NCI-H1694 (cell line): ENCODE measurements at places on chromosomes 4 and X.

GRCh38 chr4:93828995-93829819 lies 654 bp downstream of the ATOH1 start:
- no peak for DNase-seq

DNA sequence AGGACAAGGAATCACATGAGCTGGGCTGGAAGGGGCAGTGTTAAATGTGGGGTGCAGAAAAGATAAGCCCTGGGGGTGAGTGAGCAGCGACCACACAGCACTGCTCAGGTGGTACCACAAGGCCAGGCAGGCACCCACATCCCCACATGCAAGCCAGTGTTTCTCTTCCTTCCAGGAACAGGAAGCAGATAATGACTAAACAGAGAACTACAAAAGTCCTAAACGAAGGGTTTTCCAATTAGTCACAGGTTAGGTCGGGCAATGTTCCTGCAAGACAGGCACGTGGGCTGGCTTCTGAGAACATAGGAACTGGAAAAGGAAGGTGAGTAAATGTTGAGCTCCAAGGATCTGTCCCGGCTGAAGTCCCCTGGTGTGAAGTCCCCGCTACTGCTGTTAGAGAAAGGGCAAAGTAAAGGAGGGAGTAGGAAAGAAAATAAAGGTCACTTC lies 19.5 kb downstream of the RELL1 start:
- DNase-seq, result no peak

GRCh38 chr4:41257257-41257901 lies 651 bp downstream of the UCHL1 start:
- peak; percentile 25 for DNase-seq

- no peak for DNase-seq
Observed at GRCh38 chr4:54958236-54958635, 167.2 kb downstream of the KDR start.

GRCh38 chrX:71650333-71650969 lies 16.9 kb upstream of the LOC101059915 start:
- DNase-seq, result no peak

DNA sequence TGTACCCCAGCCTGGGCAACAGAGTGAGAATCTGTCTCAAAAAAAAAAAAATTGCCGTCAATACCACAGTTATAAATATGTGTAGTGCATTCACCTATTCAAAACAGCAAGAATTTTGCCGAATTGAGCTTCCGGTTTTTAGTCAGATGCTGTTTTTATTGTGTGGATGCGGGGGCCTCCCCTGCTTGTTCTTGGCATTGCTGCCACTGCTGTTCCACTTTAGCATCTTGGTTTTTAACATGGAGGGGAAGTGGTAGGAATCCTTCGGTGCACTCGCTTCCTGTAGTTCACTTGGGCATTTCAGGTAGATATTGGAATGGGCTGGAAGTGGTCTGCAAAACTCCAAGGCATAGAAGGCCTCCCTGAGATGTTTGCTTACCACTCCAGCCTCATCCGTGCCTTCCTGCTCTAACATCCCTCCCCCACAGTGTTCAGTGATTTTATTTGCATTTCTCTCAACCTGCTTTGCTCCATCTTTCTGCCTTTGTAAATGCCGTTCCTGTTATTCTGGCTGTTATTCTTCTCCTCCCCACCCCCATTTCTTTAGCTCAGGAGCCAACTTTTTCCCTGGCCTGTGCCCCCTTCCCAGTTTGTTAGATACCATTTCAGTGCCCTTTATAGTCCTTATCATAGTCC lies 25.5 kb downstream of the MOB1B start:
- no peak for DNase-seq

DNA sequence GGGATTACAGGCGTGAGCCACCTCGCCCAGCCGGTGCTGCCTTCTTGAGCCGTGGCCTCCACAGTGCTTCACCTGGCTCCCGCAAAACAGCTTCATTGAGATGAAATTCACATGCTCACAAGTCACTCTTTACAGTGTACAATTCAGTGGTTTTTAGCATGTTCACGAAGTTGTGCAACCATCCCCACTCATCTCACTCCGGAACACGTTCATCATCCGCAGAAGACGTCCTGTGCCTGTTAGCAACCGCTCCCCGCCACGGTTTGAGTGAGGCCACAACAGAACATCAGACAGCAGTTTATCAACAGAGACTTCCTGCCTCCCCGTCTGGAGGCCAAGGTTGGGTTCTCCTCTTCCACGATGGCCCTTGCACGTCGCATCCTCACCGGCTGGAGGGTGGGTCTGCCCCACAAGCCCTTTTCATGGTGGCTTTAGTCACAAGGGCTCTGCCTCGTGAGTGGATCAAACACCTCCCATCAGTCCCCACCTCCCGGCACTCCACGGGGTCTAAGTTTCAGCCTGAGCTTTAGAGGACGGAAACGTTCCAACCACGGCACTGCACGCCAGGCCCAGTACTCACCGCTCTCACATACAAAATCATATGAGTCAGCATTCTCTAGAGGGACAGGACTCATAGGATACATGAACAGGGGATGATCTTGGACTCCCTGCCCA lies 29.6 kb upstream of the SPON2 start:
- DNase-seq, result no peak

DNA sequence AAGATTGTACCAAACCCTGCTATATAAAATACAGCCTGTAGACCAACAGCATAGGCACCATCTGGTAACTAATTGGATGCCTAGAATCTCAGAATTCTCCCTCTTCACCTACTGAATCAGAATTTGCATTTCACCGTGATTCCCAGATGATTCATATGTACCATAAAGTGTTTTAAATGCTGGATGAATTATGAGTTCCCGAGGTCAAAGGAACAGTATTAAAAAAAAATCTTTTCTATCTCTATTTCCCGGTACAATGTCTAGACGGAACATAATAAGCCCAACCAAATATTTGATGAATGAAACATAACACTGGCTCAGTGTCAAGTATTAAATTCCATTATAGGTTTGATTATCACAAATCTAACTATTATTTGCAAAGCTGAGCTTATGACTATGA lies 280.0 kb downstream of the ANKRD50 start:
- DNase-seq, result no peak

DNA sequence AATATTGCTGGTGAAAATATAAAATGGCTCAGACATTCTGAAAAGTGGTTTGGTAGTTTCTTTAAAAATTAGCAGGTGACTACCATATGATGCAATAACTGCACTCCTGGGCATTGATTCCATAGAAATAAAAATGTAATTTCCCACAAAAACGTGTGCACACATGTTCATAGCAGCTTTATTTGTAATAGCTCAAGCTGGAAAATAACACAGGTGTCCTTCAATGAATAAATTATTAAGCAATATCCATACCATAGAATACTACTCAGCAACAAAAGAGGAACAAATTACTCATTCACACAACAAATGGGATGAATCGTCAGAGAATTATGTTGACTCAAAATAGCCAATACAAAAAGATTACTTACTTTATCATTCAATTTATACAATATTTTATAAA lies 893.7 kb upstream of the SLIT2 start:
- DNase-seq, result no peak

GRCh38 chr4:7075962-7076695 lies 8.3 kb upstream of the GRPEL1 start:
- no peak for DNase-seq

DNA sequence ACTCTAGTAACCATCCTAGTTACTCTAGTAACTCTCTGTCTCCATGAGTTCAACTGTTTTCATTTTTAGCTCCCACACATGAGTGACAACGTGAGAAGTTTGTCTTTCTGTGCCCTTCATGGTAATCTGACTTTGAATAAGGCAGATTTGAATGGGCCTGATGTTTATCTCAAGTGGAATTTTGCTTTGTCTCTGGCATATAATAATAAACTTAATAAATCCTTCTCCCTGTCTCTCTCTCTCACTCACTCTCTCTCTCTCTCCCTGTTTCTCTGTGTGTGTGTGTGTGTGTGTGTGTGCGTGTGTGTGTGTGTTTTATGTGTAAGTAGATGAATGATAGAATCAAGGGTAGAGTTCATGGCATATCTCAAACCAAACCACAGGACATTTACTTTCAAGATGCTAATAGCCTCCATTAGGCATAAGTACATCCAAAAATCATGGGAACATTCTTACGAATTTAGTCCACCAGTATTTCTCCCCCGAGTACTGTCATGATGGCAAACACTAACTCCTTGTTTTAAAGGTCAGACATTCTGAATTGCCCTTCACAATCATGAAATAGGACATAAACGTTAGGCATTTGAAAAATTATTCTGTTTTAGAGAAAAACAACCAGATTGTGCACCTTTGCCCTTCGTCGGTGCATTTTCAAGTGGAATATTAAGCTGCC lies 193.1 kb downstream of the SPATA18 start:
- DNase-seq, result no peak

GRCh38 chr4:152684587-152684986 lies 4.8 kb upstream of the TMEM154 start:
- DNase-seq, result no peak

GRCh38 chr4:94352163-94352562 lies 9.5 kb upstream of the HPGDS start:
- DNase-seq, result no peak

DNA sequence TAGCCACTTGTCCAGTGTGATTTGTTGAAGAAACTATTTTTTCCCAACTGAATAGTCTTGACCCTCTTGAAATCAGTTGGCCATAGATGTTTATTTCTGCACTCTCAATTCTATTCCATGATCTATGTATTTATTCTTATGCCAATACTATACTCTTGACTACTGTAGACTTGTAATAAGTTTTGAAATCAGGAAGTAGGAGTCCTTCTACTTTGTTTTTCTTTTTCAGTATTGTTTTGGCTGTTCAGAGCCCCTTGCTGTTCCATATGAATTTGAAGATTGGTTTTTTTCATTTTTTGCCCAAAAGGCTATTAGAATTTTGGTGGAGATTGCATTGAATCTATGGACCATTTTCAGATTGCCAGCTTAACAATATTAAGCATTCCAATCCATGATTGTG lies 10.2 kb downstream of the SAP30 start:
- no peak for DNase-seq

GRCh38 chr4:76310683-76311082 lies 4.2 kb downstream of the STBD1 start:
- DNase-seq, result no peak

DNA sequence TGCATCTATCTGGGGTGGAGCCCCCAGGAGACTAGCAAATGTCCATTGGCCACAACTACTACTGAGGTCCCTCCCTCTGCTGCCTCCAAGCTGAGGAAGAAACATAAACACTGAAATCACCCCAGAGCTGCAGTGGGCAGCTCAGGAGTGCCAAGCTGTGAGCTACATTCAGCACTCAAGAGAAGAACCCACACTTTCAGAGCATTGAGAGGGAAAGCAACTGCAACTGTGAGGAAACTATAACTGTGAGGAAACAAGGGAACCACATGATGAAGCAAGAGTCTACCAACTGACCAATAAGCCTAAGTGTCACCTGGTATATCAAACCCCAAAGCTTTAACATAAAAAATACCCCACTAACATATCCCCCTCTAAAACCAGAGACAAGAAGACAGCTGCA lies 373.5 kb upstream of the TACR3 start:
- DNase-seq, result no peak

DNA sequence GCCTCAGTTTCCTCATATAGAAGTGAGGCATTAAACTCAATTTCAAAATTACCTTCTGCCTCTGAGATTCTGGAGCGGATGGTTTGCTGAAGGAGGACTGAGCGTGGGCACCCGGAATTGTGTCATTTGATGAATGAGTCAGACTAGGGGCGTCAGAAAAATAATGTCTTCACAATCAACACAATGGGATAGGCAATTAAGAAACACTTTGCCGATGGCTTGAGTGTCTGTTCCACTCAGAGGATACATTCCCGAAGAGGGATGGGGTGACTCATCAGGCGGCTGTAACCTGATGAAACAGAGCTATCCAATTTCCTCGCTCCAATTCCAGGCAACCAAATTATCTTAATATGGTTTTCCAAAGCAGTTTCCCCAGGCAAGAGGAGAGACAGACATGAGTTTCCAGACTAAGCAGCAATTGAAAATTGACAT lies 1.2 kb upstream of the CHRNA9 start:
- DNase-seq, result no peak

GRCh38 chrX:13581554-13581953 lies 12.2 kb downstream of the EGFL6 start:
- no peak for DNase-seq

GRCh38 chrX:7085879-7086278 lies 61.6 kb upstream of the STS start:
- DNase-seq, result no peak

DNA sequence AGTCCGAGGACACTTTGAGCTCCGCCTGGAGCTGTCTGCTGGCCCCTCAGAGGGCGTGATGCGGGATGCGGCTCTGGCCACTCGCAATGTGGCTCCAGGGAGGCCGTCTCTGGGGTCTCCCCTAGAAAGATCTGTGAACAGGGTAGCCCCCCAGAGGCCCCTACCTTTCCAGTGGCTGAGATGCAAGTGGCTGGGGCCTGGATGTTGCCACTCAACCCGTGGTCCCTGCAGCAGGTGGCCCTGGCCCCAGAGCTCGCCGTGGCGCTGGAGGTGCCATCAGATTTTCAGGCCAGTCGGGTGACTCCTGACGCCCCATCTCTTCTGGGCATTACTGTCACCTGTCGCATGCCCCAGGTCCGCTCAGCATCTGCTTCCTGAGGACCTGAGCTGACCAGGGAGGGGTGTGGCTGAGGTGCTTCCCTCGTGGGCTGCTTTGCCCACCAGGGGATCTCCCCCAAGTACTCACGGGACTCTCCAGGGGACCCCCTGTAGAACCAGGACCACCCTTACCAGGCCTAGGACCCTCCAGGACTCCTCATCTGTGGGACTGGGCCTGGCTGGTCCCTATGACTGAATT lies 102.1 kb upstream of the LRPAP1 start:
- no peak for DNase-seq

GRCh38 chrX:30821116-30821515 lies 67.9 kb downstream of the TAB3 start:
- DNase-seq, result no peak

GRCh38 chr4:40183615-40184411 lies 13.0 kb upstream of the RHOH start:
- no peak for DNase-seq

- no peak for DNase-seq
Observed at GRCh38 chrX:77977518-77977917, 8.1 kb upstream of the PGAM4 start.

GRCh38 chrX:129594781-129595180 lies 54.7 kb downstream of the OCRL start:
- DNase-seq, result no peak

GRCh38 chr4:3192188-3192587 lies 56.8 kb upstream of the MSANTD1 start:
- no peak for DNase-seq

DNA sequence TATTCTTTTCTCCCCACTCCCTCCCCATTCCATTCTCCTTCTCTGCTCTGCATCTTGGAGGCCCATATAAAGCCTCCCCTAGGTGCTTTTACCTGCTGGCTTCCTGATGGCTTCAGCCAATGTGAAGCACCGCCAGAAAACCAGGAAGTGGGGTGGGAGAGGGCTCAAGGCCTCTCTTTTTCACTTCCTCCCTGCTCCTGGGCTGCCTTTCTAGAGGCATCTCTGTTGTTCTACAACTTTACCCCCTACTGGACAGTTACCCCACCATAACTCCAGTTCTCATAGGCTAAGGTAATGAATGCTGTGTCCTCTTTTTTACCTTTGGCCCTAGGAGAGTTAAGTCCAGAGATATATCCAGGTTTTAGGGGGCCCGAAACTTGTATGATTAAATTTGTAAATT lies 62.4 kb upstream of the PPARGC1A start:
- DNase-seq, result no peak

- DNase-seq, result no peak
Observed at GRCh38 chr4:102563000-102563399, 61.8 kb downstream of the NFKB1 start.

- DNase-seq, result no peak
Observed at GRCh38 chrX:53153581-53153980, 59.6 kb downstream of the KANTR start.
